IPS DF 19.7 (cell line): ENCODE measurements at places on chromosomes 11 and 22.

DNA sequence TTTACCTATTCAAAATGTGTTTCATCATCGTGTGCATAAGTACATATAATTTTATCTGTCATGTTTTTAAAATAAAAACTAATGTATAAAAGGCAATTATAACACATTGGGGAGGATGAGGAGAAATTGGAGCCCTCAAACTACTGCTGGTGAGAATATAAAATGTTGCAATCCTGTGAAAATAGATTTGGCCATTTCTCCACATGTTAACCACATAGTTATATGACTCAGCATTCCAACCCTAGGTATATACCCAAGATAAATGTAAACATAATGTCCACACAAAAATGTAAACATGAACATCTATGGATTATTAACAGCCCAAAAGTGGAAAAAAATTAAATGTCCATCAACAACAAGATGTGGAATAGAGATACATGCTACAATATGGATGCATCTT, 928.0 kb upstream of the FAT3 start:
- no peak for DNase-seq

GRCh38 chr22:29224859-29225410, 19.2 kb downstream of the EMID1 start:
- no peak for DNase-seq

DNA sequence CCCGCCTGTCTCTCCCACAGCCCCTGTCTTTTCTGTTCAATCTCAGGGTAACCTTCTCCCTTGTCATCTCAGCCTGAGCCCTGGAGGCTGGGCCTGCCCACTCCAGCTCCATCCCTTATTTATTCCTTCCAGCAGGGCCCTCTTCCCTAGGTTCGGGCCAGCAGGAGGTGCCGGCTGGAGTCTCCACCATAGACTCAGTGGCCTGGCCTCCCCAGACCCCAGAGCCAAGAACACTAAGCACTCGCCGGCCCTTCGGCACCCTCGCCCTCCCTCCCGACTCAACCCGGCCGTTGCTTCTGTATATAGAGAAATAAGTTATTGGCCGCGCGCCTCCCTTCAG, 1.4 kb upstream of the RAB1B start:
- DNase-seq: no peak

GRCh38 chr11:28242596-28242995, 134.4 kb downstream of the METTL15 start:
- no peak for DNase-seq

DNA sequence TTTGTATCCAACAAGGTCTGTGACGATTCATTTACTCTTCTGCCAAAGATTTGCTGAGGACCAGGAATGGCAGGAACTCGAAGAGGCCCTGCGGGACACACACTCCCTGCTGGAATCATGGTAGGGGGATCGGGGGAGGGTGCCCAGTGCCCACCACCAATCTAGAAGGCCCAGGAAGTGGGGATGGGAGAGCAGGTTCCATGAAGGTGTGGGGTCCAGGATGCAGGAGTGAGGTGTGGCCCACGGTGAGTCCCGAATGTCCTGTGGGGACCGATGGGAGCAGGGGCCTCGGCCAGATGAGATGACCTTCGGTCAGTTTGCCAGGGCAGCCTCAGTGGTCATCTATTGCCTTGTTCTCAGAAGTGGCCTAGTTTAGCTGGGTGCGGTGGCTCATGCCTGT, 492.7 kb downstream of the BRD1 start:
- no peak for DNase-seq

DNA sequence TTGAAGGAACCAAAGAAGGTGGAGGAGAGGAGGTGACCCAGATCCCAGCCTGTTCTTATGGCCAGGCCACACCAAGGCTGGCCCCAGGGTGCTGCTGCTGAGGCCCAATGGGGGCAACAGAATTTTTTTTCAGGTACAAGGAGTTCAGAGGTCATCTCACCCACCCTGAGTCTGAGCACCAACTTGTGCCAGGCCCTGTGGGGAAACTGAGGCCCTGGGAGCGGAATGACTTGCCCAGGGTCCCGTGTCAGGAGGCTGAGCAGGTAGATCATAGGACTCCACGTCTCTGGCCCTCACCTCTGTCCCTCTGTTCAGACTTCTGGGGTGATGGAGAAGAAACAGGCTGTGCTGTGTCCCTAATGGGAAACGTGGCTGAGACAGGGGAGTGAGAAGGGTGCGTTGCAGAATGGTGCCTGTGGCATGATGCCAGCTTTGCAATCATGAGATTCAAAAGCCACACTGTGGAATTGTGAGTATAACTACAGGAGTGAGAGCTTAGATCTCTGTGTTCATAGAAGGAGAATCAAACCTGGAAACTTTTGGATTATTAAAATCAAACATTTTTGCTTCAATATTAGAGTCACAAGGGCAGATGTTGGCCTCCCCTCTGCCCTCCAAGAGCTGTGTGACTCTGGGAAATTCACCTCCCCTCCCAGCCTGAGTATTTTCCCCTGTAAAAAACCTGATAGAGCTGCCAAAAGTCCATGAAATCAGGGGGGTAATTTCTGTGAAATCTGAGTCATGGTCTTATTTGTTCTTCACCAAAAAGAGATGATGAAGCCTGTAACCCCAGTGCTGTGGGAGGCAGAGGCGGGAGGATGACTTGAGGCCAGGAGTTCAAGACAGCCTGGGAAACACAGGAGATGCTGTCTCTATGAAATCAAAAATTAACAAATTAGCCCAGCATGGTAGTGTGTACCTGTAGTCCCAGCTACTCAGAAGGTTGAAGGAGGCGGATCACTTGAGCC, 874 bp downstream of the APOL1 start:
- DNase-seq: no peak

GRCh38 chr11:10488934-10489691, 34.0 kb downstream of the AMPD3 start:
- no peak for DNase-seq
